ENCODE measurements at places on chromosomes 2 and 18.

DNA sequence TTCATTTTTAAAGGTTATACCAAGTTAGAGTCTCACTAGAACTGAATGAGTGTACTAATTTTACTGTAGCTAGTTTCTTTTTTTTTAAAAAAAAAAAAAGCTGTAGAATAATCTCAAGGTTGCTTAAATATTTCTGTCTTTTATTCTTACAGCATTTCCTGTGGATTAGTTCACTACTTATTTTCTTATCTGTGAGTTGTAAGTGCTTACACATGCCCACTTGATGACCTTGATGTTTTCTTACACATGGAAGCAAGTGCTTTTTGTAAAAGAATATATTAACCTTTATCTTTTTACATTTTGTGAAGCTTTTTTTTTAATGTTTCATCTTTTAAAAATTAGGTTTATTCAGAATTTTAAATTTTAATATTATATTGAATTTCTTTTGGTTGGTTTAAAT is 57.8 kb downstream of the MSH2 start:
- DNase-seq, result no peak

GRCh38 chr18:32019251-32019948 is 775 bp downstream of the RNF125 start:
- DNase-seq, result peak; percentile 90

DNA sequence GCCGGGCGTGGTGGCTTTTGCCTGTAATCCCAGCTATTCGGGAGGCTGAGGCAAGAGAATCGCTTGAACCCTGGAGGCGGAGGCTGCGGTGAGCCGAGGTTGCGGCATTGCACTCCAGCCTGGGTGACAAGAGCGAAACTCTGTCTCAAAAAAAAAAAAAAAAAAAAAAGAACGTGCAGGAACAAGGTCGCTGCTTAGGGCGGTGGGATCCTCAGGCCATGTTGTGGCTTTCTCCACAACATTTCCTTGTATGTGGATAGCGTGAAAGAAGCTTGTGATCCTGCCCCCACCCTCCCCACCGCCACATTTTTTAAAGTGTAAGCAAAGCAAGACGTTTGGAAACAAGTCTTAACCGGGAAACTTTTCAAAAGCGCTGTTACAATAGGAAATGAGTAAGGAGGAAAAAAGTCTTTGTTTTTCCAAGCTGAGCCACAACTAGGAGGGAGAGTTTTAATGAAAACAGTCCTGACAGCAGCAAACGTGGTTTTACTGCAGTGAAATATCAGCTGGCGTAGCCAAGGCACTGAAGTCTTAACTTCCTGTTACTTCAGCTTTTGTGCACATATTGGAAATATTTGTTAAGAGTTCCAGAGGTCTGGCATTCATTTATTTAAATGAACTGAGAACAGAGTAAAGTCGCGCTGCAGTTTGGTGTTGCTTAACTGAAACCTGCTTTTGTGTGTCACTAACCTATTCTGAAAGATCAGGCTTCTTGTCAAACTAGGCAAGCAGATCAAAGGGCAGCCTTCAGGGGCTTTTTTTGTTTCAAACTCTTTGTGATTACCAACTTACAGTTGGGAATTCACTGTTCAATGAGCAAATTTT is 3.8 kb downstream of the TGIF1 start:
- DNase-seq, result peak; percentile 55

GRCh38 chr2:180656455-180656847 is 324.0 kb upstream of the UBE2E3 start:
- no peak for DNase-seq

DNA sequence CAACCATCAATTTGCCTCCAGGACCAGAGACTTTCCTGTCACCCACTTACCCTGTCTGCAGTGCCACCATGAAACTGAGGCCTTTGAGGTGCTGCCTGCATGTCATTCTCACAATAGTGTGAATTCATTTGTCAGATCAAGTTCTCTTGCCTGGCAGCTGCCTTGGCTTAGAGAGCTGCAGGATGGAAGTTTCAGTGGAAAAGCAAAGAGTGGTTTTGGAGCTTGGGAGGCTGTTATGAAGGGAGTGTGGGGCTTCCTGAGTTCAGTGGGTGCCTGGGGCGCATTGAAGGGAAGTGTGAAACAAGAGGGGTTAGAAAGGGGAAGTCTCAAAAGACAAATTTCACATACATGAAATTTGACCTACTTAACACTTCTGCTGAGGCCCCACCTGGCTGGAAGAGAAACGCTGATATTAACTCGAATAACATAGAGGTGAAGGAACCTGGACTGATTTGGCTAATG is 7.9 kb upstream of the LBH start:
- DNase-seq, result peak; percentile 74

DNA sequence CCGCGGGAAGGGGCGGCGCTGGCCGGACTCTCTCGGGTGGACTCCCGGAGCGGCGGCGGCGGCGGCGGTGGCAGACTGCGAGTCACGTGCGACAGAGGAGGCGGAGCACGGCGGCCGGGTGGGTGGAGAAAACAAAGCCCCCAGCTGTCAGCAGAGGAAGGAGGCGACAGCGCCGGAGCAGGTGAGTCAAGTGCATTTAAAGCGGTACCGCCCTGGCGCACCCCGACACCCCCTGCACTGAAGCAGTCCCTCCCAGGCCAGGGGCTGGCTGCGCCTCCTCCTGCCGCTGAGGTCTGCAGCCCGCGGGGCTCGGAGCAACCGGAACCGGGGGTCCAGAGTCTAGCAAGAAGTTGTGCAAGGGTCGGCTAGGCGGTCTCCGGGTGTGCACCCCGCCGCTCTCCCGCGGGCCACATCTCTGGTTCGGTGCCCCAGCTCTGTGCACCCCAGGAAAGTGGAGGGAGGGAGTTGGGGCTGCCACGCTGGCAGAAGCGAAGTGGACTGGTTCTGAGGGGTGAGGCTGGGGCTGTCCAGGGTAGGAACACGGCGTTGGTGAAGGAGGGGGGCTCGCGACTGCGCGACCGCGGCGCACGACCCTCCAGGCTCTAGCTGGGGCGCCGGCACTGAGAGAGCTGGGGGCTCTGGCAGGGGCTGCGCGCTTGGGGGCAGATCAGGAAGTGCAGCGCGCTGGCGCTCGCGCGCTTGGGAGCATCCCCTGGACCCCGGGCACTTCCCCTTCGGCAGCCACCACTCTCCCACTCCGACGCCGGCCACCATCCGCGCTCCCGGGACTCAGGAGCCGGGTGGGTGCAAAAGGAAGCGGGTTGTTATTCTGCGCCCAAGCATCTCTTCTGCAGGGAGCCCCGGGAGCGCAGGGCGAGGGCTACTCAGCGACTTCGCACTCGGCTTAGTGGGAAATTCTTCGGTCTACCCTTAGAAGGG is 64.0 kb upstream of the MAPRE2 start:
- DNase-seq, result peak; percentile 87

- DNase-seq, result no peak
These were observed 54.6 kb downstream of the INHBB start for GRCh38 chr2:120400551-120400950.

DNA sequence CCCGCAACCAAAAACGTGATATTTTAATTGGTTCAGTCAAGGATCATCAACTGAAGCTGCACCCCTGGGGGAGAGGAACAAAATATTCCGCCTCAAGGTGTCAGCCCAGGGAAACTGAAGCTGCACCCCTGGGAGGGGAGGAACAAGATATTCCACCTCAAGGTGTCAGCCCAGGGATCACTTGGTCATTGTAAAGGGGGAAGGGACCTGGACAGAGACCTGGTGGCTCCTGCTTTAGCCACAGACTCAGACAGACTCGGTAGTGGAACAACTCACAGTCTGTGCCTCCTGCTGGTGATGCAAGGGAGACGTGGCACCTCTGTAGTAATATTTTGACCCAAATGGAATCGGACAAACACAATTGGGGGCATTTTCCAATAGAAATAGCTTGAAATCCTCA is 75.1 kb downstream of the GBX2 start:
- no peak for DNase-seq

DNA sequence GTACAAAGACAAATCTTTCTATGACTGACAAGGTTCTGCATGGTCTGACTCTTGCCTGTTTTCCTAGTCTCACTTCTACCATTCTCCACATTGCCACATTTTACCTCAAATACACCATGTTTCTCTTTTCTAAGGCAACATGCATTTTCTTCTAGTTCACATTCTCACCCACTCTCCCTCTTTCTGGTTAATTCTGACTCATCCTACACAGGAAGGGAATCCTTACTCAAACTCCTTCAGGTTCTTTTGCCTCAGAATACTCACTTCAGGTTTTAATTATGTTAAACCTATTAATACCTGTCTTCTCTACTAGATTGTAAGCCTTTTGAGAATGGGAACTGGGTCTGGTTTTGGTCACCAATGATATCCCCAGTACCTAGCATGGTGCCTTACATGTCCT is 47.2 kb downstream of the MAP2 start:
- no peak for DNase-seq

DNA sequence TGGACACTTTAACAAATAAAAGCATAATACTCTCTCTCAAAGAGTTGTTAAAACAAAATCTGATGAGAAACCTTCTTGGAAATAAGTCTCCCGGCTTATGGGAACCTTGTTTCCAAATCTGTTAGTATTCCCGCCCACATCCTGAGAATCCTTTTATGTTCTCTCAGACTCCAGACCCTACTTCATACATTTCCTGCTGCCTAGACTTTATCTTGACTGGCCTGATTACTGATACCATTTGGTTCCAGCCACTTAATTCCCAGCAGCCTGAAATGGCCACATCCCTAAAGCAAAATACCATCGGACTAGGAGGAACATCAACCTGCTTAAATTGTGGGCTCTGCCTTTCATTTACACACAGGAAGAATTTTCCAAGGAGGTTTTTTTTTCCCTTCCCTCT is 79.1 kb upstream of the CYP1B1 start:
- no peak for DNase-seq

DNA sequence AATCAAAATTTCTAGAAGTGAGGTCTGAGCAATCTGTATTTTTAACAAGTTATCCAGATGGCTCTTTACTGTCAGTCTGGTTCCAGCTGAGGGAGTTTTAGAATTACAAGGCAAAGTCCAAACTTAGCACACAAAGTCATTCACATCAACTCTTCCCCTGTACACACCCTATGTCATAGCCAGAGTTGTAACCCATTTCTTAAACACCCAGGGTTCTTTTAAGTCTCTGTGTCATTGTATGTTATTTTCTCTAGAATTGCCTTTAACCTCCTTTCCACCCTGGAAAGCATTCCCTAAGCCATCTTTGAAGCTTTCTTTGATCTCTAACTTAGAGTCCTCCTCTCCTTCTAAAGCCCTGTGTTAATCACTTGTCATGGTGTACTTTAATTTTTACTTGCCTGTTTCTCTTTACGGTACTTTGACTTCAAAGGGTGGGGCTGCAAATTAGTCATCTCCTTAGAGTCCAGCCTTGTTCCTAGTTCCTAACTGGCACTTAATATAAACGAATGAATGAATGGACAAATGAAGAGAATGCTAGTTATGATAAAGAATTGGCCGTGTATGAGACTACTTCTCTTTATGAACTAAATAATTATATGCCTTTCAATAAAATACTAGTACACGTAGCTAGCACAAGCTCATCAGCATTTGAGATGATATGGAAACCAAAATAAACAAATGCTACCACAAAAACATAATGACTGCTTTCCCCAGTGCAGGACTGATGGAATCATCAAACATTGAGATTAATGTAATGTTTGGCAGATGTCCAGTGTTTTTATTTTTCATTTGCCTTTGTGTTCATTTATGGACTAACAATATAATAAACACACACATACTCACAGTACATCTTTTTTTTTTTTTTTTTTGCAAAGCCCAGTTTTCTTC is 11.9 kb upstream of the ACTR3 start:
- no peak for DNase-seq

DNA sequence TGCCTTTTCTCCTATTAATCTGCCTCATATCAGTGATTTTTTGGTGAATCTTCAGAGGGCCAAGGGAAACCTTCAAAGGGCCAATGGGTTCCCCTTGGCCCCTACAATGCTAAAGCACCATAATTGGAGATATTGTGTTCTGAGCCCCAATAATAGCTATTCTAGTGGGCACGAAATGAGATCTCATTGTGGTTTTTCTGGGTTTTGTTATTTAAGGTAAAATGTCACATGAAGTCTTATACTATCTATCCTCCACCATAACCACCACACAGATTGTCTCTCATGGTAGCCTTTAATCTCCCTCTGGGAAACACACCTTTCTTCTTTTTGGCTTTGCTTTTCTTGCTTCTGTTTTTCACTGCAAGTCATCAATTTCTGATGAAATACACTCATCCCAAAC is 152.8 kb downstream of the B3GNT2 start:
- no peak for DNase-seq

DNA sequence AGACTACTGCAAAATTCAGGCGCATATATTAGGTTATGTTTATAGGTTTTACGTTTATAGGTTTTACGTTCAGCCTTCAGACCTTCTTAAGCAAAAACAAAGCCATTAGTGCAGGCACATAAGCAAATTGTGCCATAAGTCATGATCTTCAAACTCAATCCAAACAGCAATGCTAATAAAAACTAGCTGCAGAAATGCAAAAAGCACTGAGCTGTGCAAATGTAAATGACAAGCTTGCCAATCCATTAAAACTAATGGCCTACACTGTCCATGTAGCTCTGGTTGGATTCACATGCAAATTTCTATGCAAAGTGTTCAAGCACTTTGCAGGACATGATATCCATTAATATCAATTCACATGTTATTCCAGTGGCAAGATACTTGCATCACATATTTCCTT is 50.9 kb downstream of the LRPPRC start:
- DNase-seq, result no peak

- no peak for DNase-seq
These were observed 448.3 kb upstream of the ST6GAL2 start for GRCh38 chr2:107334306-107334705.

DNA sequence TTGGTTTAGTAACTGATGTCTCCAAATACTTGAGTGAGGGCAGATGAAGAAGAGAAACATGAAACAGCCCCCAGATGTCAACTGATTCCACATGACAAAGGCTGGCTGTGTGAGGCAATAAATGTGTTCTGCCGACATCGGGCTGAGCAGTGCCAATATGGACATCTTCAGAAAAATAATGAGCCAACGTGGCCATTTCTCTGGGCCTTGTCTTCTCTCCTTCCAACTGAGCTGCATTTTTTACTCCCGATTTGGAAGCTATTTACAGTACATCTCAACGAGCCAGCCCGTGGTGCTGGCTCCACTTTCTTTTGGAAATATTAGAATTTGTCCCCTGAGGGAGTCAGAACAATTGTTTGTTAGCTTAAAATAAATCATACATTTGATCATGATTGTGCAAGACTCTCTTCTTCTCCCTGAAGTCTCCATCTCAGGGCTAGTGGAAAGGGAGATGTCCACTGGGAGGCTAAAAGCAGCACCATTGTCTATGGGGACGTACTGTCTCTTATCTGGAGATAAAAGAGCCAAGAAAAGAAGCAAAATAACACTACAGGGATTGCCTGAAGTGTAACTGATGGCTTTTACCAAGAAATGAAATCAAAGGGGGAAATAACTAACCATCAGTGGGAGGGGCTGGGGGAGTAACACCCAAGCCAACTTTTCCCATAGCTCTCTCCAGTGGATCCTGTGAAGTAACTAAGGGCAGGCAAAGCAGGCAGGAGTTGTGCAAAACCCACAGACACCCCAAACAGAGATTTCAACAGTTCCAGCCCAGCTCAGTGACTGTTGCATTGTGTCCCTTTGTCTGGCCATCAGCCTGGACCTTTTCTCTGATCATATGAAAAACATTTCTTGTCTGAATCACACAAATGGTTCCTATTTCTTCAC is 114.8 kb downstream of the RDH14 start:
- DNase-seq, result no peak

- peak; percentile 68 for DNase-seq
These were observed 32.9 kb upstream of the CCDC93 start for GRCh38 chr2:118046634-118047210.

- DNase-seq, result no peak
These were observed 38.3 kb downstream of the KLHL29 start for GRCh38 chr2:23423062-23423872.
